ENCODE measurements at places on chromosomes 13 and 19.

DNA sequence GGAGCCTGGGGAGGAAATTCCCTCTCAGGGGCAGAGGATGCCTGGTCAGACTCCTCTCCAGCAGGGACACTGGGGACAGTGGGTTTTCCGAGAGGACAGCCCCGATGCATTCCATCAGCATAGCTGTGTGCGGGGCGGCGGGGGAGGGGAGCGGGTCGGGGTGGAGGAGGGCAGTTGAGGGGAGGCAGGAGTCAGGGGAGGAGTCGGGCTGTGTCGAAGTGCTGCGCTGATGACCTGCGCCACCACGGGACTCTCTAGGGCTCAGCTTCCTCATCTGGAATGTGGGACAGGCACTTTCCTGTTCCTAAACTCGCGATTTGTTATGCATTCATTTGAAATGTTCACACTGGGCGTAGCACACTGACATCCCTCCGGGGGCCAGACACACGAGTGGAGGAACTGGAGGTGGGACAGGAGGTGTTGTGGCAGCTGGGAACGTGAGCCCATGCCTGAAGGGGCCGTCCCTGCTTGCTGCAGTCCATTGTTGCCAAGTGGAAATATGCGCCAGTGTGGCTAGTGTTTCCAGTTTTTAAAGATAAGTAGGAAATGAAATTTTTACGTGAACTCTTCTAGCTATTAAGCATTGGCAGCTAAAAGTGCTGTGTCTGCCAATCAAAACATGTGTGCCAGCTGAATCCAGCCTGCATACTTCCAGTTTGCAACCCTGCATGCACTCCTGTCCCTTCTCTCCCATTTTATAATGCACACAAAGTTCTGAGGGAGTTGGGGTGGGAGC lies 43.3 kb downstream of the FLT1 start:
- no peak for ATAC-seq

DNA sequence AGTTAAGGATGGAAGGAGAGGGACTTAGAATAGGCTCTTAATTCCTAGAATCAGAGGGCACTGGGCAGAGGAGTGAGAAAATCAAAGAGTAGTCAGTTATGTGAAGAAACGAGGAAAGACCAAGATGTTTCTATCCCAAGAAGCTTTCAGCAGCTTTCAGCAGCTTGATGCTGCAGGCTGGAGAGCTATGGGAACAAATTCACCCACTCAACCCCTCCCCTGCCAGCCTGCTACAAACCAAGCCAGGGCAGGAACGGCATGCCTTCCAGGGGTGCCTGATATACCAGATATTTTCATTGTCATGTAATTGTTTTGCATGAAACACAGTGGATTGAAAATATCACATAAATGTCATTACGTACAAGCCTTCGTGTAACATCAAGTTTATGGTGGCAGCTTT lies 262.2 kb downstream of the FGF14 start:
- ATAC-seq = no peak

DNA sequence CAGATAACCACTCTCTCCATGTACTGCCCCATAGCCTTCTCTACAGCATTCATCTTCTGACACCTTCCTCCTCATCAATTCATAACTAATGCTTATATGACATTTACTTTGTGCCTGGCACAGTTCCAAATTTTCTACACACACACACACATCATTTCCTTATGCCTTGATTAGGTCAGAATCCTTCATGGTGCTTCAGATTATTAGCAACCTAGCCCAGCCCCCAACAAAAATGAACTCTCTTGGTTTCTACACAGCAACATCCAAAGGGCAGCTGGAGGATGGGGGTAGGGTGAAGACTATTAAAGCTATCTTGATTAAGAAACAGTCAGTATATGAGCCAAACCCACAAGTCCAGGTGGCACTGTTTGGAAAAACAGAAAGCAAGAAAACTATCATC lies 3.7 kb downstream of the RUBCNL start:
- ATAC-seq = no peak

GRCh38 chr13:85640727-85641126 lies 158.5 kb downstream of the SLITRK6 start:
- ATAC-seq = no peak

- ATAC-seq = peak; percentile 22
These were observed 27.3 kb upstream of the ZNF254 start for GRCh38 chr19:24059563-24060295.

- no peak for ATAC-seq
These were observed 54.7 kb upstream of the URAD start for GRCh38 chr13:28043224-28043623.

DNA sequence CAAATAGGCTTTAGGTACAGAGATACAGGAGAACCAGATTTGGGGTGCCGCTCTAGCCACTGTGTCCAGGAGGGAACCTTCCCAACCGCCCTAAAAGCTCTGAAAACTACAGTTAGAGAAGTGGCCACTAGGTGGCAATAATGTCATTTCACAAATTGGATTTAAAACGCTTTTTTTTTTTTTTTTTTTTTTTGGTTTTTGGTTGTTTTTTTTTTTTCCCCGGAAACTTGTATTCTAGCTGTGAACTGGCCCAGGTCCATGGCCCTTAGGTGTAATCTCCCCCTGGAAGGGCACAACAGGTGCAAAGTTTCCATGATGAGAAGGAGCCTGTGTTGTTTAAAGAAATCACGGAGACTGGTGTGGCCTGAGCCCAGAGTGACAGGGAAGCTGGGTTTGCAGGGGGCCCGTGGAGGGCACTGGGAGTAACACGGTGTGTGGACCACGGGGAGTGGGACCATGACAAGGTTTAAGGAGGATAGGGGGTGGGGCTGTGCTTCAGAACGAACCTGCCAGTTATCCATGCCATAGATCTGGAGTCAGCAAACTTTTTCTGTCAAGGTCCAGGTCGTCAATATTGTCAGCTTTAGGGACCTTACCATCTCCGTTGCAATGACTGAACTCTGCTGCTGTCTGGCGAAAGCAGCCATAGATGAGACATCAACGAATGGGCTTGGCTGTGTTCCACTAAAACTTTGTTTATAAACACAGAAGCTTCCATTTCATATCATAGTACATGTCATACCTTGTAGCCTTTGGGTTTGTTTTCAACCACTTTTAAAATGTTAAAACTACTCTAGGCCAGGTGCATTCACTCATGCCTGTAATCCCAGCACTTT lies 10.1 kb downstream of the OR1I1 start:
- ATAC-seq = peak; percentile 58

DNA sequence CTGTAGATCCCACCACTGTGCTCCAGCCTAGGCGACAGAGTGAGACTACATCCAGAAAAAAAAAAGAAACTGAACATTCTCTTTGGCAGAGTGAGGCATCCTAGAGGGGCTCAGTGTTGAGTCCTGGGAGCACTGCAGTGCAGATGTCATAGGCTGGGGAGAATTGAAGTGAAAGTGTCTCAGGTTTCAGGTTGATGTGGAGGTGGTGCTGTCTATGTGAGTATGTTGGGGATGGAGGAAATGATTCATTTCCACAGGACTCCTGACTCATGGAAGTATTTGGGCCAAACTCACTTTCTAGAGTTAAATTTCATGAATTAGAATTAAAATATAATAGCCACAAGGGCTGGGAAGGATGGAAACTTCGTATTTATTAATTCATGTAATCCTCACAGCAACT lies 134.4 kb upstream of the TSC22D1 start:
- peak; percentile 76 for ATAC-seq

GRCh38 chr13:95039415-95039814 lies 261.8 kb downstream of the ABCC4 start:
- no peak for ATAC-seq

DNA sequence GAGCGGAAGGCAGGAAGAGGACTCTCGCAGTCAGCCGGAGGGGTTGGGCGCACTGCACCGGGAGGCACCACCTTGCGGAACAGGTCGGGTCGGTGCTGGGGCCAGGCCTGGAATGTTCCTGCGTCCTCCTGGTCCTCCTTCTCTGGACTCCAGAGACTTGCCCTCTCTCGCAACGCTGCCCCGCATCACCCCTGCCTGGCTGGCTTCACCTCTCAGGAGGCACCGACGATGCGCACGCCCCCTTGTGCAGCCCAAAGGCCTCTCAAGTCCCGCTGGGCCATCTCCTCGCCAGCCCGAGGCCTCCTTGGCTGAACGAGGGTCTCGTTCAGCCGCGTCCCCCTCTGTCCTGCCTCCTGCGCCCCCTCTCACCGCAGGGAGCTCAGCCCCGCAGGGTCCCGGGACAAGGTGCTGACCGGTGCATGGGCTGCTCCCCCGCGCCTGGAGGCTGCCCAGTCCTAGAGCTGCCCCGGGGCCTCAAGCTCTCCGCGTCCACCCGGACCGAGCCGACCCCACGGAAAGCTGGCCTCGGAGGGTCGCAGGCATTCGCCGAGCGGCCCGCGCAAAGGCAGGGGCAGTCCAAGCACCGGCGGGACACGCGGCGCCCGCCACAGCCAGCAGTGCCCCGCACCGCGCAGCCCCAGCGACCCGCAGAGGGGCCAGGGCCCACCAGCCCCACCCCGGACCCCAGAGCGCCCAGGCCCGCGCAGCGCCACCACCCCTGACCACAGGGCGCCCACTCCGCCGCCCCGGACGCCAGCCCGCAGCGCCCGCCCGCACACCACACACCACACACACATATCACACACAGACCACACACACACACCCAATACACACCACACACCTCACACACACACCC lies 133.8 kb downstream of the CRYL1 start:
- peak; percentile 75 for ATAC-seq

GRCh38 chr19:31448221-31448657 lies 99.0 kb upstream of the TSHZ3 start:
- ATAC-seq = no peak

DNA sequence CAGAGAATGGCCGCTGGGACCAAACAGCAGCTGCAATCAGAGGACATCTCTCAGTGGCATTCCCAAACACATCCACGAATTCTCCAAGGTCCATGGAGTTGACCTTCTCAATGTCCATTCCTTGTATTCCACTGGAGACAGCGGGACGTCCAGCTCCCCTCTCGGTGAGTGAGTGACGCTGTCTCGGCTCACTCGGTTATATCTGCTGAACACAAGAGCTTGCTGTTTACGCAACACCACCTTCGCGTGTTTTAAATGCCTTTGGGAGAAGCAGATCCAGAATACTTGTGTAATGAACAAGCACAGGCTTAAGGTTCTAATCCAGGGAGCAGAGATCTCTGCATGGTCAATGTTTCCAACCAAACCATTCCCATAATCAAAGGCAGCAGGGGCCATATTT lies at the start of gene URAD:
Gene URAD, minus strand, starts transcription at position 174 of the 400 bp plus-strand sequence. Its CDS starts 56 bp downstream, at position 118.
- no peak for ATAC-seq

GRCh38 chr13:27354379-27354778 lies 70.0 kb upstream of the GTF3A start:
- ATAC-seq = no peak

GRCh38 chr19:31546205-31546960 lies 197.1 kb upstream of the TSHZ3 start:
- ATAC-seq = no peak
